NCI-H1417 (cell line): ENCODE measurements at places on chromosomes 4 and X.

DNA sequence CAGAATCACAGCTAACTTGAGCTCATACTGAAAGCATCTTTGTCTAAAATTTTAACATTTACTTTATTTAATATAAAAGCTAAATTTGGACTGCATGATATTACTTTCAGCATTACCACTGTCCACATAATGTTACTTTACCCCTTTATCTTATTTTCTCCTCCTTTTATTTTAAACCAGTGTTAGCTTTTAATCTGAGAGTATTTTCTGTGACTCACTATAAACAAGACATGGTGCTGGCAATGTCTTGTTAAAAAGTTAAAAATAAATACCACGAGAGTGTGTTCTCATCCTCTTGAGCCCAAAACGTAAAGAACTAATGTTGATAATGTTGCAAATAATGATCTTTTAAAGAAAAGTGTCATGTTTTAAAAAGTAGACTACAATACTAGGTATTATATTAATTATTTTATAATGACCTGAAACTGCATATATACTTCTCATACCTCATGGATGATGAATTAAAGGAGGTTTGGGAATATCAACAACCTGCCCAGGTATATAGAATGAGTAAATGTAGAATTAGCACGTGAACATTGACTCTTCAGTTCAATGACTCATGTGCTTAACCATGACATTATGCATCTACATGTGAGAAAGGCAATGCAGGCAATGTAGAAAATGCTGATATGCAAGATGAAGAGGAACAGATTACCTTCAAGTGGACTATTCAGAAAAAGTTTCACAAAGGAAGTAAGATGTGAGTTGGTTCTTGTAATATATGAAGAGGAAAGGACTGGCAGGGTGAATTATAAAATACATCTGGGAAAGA is 454.1 kb upstream of the ADGRL3 start:
- no peak for DNase-seq

- no peak for DNase-seq
Observed at GRCh38 chr4:174591243-174592021, 69.1 kb upstream of the HPGD start.

DNA sequence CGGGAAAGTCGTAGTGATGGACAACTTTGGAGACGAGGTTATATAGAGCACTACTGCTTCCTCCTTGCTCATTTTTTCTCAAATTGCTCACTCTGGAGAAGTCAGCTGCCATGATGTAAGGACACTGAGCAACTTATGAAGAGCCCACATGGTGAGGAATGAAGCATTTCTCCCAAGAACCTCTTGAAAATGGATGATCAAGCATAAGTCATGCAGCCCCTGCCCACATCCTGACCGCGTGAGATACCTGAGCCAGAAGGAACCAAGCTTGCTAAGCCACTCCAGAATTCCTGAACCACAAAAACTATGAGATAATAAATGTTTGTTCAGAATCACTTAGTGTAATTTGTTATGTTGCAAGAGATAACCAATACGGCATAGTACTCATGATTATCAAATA is 42.8 kb downstream of the PDE5A start:
- no peak for DNase-seq

DNA sequence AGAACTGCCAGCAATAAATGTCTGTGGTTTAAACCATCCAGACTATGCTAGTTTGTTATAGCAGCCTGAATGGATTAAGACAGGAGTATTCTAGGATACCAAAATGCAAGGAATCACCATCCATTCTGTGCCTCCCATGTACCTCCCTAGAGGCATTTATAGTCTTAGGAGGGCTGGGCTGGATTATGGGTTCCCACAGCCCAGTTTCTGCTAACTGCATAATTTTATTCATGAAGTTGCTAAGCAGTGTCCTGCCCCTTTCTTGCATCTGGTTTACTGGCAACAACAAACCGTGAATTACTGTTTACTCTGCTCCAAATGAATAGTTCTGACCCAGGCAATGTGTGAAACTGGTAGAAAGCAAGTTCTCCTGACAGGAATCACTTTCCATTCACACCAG is 67.1 kb upstream of the PRKX start:
- no peak for DNase-seq

GRCh38 chr4:146976145-146976544 is 30.5 kb upstream of the TTC29 start:
- peak; percentile 24 for DNase-seq

GRCh38 chr4:186887752-186888151 is 164.1 kb upstream of the FAT1 start:
- no peak for DNase-seq

- DNase-seq, result no peak
Observed at GRCh38 chr4:2797545-2798305, 4.8 kb downstream of the SH3BP2 start.

DNA sequence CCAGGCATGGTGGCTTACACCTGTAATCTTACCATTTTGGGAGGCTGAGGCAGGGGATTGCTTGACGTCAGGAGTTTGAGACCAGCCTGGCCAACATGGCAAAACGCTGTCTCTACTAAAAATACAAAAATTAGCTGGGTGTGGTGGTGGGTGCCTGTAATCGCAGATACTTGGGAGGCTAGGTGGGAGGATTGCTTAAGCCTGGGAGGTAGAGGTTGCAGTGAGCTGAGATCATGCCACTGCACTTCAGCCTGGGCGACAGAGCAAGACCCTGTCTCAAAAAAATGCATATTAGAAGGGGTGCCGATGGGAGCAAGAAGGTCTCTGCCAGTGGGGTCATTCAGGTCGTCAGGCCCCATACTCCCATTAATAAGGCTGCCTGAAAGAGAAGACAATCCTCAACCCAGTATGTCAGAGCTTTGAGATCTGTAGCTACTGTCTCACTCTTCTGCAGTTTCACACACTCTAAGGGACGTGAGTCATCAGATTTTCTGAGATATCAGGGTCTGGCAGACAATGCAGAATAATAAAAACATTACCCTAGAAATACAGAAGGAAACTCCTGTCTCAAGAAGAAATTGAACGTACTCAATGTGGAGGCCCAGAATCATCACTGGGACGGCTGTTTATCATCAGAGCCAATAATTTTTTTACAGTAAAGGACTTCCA is 176.7 kb upstream of the FAT1 start:
- DNase-seq, result no peak

DNA sequence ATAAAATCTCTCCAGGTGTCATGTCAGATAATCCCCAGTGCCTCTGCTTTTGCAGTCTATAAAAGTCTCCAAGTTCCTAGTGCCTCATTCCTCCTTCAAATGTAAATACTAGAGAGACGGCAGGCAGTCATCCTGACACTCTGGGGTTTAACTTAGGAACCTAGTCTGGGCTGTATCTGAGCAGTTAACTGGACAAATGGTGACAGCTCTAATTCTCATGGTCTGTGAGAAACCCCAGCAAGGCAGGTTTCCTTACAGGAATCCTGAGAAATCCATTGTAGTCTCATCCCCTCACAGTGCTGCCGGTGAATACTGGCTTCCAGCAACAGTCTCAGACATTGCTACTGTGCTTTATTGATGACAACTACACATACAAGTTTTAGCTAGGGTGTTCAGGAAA is 246.8 kb downstream of the SNCA start:
- no peak for DNase-seq

DNA sequence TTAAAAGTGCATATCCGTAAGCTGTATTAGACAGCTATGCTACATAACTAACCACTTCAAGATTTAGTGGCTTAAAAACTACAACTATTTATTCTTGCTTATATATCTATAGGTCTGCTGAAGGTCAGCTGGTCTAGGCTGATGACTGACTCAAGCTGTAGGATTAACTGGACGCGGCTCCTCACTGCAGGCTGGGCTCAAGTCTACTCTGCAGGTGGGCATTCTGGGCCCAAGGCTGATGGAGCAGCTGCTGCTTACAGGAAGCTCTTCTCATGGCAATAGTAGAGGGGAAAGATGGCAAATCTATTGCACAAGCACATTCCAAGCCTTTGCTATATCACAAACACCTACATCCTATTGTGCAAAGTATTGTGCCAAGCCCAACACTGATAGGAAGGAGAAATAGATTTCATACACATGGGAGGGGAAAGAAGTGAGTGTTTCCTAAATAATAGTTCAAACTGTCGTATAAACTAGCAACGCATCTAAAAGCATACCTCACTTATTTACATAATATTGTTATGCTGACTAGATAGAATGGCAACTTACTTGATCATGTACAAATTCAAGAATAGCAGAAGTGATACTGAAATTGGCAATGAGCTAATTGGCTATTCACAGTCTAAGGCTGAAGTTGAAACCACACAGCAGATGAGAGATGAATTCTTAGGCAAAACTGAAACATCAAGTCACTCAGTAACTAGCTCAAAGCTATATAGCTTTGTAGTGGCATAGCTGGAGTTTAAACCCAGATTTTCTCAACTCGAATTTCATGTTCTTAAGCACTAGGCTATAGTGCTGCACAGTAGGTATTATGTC is 263.8 kb downstream of the NKX6-1 start:
- no peak for DNase-seq

DNA sequence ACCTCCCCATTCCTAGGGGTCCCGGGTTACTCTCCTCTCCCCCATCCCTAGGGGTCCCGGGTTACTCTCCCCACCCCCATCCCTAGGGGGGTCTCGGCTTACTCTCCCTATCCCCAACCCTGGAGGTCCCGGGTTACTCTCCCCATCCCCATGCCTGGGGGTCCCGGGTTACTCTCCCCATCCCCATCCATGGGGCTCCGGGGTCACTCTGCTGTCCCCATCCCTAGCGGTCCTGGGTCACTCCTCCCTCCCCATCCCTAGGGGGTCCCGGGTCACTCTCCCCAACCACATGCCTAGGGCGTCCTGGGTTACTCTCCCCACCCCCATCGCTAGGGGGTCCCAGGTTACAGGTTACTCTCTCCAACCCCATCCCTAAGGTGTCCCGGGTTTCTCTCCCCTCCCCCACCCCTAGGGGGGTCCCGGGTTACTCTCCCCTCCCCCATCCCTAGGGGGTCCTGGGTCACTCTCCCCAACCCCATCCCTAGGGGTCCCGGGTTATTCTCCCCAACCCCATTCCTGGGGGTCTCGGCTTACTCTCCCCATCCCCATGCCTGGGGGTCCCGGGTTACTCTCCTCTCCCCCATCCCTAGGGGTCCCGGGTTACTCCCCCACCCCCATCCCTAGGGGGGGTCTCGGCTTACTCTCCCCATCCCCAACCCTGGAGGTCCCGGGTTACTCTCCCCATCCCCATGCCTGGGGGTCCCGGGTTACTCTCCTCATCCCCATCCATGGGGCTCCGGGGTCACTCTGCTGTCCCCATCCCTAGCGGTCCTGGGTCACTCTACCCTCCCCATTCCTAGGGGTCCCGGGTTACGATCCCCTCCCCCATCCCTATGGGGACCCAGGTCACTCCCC is 821 bp downstream of the ASMTL start:
- DNase-seq, result no peak

GRCh38 chr4:89134775-89135319 is 23.5 kb downstream of the TIGD2 start:
- DNase-seq, result no peak

- DNase-seq, result no peak
Observed at GRCh38 chr4:147913137-147913536, 181.2 kb downstream of the ARHGAP10 start.

- DNase-seq, result no peak
Observed at GRCh38 chr4:24140892-24141291, 251.0 kb upstream of the PPARGC1A start.

DNA sequence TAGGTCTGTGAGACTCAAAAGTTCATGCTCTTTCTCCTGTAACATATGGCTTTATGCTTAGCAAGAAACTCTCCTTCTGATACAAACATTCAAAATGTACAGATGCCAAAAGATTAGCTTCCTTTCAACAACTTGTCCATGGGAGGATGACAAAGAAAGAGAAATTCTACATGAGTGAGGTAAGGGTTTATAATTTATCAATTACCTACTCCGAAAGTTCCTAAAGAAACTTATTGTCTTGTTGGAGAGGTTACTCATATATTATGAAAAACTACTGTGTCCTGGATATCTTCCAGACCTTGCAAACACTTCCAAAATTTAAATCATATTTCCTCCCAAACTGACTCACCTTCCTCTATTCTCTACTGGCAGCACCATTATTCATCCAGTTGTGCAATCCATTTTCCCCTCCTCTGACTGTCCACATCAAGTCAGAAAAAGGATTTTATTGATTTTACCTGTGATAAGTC is 65.1 kb downstream of the ENPEP start:
- DNase-seq, result no peak
